ENCODE measurements at places on chromosomes 11 and 22.

GRCh38 chr11:44852159-44852747 is 98.4 kb downstream of the TP53I11 start:
- no peak for DNase-seq

- DNase-seq: no peak
These were observed 26.1 kb downstream of the GDPD5 start for GRCh38 chr11:75499423-75500190.

DNA sequence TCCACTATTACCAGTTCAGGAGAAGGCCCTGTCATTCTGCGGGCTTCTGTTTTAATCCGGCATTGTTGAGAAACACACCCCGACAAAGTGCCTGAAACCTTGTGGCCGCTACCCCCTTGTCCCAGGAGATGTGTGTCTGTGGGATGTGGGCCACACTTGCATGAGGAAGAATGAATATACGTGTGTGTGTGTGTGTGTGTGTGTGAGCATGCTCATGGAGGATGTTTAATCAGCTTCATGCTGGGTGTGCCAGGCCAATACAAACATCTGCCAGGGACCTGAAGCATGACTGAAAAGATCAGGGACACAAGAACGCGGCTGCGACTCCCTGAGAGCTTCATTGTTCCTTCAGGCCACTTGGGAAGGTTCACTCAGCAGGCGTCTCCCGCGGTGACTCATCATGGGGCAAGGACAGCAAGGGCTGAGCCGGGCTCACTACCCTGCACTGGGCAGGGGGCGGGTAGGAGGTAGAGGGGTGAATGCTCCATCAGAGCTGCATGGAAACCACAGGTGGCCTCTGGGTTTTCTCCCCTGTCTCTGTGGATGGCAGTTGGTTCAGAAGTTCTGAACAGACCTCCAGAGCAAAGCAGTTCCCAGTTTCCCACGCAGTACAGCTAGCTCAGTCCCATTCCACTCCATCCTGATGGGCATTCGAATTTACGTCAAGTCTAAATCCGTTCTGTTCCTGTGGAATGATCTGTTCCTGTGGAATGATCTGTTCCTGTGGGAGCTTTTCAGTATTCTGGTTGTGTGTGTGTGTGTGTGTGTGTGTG is 7.0 kb upstream of the MALAT1 start:
- no peak for DNase-seq

DNA sequence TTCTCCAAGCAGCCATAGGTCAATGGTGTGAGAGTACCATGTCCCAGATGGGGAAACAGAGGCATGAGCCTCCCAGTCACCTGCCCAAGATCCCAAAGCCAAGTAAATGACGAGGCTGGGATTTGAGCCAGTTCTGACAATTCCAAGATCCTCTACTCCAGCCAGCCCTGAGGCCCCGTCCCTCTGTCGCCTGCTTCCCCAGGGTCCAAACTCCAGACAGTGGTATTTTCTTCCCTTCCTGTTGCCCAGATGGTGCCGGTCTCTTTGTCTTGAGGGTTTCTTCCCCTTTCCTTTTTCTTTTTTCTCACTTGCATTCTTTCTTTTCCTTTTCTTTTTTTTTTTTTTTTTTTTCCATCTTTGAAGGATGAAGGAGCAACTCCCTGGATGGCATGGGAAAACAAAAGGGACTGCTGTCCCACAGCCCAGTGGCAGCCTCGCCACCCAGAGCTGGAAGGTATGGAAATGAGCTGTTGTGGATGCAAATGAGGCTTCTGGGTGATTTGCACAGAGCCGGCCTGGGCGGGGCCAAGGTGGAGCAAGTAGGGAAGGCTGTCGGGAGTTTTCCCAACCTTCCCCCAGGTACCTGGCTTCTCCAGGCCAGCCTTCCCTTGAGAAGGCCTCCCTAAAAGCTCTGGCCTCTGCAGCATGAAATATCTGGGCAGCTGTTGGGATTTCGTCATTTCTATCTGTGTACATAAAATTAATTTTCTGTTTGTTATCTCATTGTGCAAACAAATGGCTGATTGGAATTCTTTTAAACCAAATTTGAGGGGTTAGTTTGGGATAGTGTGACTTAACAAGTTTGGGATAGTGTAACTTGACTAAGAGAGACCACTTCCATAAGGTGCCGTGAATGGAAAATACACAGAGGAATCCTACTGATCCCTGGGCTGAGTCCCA is 146.8 kb downstream of the MN1 start:
- no peak for DNase-seq

GRCh38 chr11:62575156-62575555 is 1.5 kb upstream of the EEF1G start:
- no peak for DNase-seq

Data from activated B cell treated with CpG ODN at 0.5 μM for 24 hours (primary cell).